ENCODE measurements at places on chromosomes 3 and 15.
A peak's percentile ranks its signal among the peaks of the same experiment; 100 is the strongest.

GRCh38 chr15:96342406-96343112, 12.1 kb downstream of the NR2F2 start:
- peak; percentile 47 for DNase-seq

DNA sequence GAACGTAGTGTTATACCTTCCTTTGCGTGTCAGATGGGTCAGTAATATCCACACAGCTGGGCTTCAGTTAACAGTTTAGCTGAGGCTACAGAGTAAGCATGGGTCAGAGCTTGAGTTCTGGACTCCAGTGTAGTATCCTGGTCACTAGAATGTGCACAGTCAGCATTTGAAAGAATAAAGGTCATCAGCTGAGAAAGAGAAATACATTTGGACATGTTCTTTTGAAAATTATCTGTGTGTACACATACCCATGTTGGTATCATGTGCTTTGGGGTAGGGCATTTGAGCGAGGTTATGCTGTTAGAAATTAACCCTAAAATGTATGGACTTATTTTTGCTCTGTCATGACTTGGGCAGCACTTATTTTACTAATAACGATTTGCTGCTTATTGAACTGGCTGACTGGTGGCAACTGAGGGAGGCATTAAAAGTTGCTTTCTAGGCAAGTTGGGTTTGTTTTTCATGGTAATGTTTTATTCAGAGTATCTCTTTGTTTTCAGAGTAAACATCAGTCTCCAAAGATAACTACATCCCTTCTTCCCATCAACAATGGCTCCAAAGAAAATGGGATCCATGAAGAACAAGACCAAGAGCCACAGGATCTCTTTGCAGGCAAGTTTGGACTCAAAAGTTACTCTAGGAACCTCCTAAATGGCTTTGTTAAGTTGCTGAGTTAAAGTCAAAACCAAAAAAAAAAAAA, 16.4 kb downstream of the SNX1 start:
- DNase-seq: no peak

DNA sequence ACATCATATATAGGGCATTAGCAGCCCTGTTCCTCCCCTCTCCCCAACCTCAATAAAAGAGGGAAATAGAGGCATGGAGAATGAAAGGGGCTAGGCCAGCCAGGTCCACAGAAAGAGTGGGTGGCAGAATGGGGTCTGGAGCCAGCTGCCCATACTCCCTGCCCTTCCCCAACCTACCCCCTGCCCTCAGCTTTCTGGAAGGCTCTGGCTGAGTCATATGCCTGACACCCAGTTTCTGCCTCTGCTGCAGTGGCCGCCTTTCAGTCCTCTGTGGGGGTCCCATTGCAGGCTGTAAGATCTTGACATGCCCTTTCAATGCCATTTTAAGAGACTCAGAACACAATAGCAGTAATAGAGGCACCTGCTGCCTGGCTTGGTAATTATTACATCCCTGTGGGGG, 95.7 kb downstream of the LINGO1 start:
- no peak for DNase-seq

DNA sequence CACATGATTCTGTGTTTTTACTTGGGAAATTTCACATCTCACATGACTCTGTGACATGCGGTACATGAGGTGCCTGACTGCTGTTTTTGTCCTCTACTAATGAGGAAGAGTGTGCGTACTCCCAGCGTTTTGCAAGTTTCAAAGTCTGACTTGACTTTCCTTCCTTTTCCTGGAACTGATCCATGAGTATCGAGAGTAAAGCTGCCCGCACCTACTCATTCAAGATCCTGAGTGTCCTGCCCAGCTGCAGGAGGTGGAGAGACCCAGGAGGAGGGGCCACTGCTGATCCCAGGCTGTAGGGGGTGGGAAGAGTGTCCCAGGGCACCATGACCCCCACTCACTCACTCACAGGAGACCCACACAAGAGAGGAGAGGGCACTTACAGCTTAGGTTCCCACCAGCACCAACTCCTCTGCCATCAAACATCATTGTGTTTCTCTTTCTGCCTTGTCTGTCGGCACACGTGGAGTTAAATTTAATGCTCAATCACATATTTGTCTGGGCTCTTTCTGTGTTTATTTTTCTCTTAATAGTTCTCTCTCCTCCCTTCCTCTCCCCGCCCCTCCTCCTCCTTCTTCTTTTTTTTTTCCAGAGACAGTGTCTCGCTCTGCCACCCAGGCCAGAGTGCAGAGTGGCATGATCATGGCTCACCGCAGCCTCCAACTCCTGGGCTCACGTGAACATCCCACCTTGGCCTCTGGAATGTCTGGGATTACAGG, 1.4 kb downstream of the CCR5AS start:
- DNase-seq: no peak

- DNase-seq: no peak
Observed at GRCh38 chr3:146712806-146713205, 107.7 kb upstream of the PLSCR5 start.

GRCh38 chr3:46576-46975, 150.0 kb upstream of the CHL1 start:
- no peak for DNase-seq

DNA sequence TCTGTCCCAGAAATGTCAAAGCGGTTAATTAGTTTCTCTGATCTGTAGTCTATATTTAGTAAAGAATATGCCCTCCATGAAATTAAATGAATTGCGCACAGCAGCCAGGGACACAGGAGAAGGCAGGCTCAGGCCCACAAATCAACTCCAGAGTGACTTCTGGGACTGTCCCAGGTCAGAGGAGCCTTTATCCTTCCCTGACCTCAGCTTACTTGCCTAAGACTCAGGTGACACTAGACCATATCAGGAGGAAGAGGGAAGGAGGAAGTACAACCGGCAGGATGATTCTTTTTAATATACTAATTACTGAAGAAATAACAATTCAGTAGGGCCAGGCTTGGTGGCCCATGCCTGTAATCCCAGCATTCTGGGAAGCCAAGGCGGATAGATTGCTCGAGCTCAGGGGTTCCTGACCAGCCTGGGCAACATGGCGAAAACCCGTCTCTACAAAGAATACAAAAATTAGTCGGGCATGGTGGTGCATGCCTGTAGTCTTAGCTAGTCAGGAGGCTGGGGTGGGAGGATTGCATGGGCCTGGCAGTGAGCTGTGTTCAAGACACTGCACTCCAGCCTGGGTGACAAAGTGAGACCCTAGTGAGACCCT, 1.8 kb upstream of the GPR15 start:
- no peak for DNase-seq

DNA sequence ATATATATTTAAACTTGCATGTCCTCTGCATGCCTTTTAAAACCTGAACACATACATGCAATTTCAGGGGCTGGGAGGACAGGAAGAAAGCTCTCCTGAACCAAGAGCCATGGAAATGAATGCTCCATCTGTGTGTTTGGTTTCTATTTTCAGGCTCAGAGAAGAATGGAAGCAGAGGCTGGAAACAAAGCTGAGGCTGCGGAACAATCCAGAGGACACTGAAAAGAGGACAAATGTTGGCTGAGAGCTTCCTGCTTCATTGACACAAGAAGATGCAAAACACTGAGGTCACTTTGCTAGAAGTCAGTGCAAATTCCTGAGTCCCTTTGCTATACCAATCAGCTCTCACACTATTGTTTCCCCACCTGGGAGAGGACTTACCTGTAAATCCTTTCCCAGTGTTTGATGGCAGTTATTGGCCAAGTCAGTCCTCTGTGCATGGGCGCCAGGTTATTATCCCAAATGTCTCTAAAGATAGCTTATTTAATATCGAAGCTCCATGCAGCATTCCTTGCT, 12.7 kb downstream of the FAM240A start:
- DNase-seq: no peak

Data from ecto neural progenitor cell (in vitro differentiated cells).